ENCODE measurements at places on chromosomes 3 and 15.

DNA sequence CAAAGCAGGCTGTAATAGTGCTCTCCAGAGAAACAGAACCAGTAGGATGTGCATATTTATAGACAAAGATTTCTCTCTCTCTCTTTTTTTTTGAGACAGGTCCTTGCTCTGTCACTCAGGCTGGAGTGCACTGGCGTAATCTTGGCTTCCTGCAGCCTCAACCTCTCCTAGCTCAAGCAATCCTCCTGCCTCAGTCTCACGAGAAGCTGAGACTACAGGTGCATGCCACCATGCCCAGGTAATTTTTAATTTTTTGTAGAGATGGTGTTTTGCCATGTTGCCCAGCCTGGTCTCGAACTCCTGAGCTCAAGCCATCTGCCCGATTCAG lies 67.1 kb upstream of the CHD2 start:
- DNase-seq, result no peak

DNA sequence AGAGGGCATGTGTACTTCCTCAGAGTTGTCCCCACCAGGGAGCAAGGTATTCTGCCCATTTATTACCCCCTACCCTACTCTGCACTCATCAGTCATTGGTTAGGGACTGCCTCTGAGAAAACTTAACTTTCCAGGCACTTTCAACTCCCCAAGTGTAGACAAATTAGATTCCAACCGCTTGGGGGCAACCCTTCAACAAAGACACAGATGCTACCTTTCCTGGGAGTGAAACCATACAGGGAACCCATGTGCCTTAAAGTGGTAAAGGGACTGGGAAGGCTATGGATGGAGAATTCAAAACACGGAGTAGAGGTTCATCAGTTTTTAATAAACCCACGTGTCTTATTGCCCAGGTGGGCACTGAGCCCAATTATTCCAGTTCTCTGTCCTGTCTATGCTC lies 19.4 kb upstream of the UBE2E2 start:
- no peak for DNase-seq

DNA sequence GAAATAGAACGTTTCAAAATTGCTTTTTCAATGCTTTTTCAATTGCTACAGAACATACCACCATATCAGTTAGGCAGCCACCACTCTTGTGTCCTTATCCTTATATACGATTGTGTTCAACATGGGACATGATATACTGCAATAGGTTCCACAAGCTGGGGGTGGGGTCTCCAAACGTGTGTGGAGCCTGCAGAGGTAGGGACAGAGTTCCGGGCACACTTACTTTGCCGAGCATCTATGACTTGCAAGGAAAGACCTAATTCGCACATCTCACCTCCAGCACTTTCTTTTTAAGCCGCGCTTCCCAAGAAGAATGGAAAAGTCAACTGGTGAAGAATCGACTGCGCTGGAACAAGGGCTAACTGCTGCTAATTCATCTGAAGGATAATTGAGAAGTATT lies 39.6 kb upstream of the SFMBT1 start:
- DNase-seq, result no peak

- no peak for DNase-seq
Measured at GRCh38 chr15:89177633-89178306, 43.6 kb downstream of the RLBP1 start.

- DNase-seq, result no peak
Measured at GRCh38 chr3:14170531-14171159, 7.8 kb downstream of the XPC start.

DNA sequence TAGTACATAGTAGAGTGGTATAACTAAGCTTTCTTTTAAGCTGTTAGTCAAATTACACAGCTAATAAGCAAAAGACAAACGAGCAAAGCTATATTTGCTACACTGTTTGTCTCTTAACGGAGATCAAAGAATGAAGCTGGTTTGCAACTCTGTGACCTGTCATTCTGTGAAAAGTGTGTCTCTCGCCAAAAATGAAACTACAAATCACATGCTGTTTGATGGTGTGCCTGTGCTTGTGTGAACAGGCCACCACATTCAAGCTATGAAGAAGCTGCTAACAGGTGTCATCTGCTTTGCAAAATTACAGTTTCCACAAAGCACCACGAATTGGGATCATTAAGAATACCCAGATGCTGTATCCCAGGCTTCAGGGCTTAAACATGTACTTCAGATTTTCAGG lies 667.8 kb upstream of the NAALADL2 start:
- no peak for DNase-seq

- no peak for DNase-seq
Measured at GRCh38 chr3:139718415-139718814, 40.6 kb upstream of the NMNAT3 start.

DNA sequence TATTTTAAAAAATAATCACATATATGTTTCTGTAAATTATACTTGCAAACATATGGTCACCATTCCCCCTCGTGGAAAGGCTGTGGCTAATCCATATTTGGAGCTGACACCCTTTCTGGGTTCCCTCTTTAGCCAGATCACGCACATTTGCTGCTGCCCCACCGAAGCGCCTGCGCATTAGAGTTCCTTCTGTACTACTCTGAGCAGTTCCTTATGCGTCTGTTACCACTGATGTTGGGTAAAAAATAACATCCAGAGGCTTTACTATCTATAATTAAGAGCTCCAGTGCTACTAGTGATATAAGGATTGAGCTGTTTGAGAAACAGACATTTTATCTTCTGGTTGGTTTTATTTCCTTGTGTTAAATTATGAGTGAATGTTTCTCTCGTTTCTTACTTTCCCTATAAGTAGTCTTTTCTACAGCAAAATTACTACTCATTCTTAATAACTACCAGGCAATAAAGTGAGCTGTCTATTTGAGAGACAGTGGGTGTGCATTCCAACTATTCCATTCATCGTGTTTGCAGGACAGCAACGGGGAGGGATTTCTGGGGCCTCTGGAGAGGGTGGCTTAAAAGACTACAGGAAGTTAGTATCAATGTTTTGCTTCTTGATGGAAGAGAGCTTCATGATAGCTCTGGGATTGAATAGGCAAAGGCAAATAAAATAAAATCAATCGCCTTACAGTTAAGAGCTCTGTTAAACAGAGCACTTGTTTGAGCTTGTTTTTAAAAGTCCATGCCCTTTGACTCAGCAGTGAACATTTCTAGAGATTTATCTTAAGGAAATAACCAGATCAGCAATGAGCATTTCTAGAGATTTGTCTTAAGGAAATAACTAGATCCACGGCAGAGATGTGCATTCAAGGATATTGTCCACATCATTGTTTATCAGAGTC lies 245.2 kb downstream of the CD47 start:
- no peak for DNase-seq

DNA sequence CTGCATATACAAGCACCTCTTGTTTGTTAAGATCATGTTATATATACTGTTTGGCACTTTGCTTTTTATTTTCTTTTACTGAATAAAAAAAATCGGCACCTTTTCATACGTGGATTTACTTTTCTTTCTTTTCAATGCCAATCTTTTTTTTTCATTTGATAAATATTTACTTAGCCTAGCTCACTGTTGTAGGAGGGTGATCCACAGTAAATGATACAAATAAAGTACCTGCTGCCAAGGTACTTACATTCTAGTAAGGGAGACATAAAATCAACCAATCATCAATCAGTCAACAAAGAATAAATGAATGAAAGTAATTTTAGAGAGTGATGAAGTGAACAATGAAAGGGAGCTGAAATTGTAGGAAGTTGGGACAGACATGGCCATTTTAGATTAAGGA lies 18.3 kb downstream of the GNB5 start:
- no peak for DNase-seq

DNA sequence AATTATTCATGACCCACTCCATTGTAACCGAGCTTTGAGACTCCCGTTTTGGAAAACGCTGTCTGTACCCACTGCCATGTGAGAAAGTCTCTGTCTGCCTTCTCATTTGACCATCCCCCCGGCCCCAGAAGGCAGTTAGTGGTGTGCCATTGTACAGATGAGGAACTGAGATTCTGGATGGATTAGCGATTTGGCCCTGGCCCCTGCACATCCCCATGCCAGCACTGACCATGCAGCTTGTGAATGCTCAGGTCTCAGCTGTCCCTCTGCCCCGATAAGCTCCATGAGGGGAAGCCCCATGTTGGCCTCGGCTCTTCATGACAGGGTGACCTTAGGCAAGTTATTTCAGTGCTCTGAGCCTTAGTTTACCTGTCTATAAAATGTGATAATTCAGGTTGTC lies 153.0 kb upstream of the SMAD3 start:
- no peak for DNase-seq

DNA sequence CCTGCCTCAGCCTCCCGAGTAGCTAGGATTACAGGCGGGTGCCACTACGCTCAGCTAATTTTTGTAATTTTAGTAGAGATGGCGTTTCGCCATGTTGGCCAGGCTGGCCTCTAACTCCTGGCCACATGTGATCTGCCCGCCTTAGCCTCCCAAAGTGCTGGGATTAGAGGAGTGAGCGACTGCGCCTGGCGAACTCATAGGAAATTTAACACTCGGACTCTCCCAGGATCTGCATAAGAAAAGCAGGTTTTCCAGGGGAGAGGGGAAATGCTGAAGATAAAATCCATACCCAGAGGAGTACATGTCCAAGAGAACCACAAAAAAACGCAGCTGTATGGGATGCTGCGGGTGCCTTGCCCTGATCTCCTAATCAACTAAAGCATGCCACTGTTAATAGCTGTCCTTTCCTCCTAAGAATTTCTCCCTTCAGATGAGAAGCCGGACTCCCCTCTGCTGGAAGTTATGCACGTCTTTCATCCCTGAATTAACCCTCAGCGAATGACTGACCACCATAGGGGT lies 25.3 kb upstream of the TGFBR2 start:
- DNase-seq, result no peak

DNA sequence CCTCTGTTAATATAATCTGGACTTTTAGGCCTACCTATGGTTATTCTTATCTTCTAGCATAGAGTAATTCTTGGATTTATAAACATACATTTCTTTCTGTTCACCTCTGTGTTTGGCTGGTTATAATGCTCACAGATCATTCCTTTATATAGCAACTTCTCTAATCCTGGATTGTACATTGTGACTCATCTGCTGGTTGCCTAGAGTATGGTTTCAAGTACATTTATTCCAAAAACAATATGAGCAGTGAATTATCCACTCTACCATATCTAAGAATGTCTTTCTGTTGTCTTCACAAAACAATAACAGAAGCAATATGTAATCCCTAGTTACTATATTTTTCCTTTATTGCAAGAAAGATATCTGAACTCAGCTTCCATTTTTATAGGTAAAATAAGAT lies 35.3 kb downstream of the FSIP1 start:
- DNase-seq, result no peak

DNA sequence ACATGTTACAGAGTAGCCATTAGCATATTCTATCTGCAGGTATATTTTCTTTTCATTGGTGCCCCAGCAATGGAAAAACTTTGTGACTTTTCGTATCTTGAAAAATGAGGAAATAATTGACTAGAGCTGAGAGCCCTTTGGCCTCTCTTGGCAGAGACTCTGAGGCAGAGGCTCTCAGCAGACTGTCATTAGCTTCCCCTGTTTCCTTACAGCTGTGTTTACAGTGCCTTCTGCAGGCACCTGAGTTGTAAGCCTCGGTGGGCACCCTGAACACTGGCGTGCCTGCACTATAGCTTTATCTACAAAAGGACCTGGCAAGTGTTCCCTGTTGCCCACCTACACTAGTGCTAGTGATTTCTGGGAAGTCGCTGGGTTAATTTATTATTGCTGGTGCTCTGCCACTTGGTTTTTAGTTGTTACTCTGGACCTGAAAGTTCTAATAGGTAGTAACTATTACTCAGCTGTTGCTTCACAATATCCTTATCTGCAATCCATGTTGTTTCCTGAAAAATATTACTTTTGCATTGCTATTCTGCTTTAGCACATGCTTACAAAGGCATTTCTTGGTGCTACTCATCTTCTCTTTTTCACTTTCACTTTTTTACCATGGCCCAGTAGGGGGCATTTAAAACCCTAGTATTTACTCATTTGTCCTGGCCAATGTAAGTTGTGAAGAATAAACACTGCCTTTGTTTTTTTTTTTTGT lies 7.8 kb upstream of the GPR171 start:
- no peak for DNase-seq

- DNase-seq, result no peak
Measured at GRCh38 chr3:98739266-98739665, 23.9 kb upstream of the ST3GAL6 start.

DNA sequence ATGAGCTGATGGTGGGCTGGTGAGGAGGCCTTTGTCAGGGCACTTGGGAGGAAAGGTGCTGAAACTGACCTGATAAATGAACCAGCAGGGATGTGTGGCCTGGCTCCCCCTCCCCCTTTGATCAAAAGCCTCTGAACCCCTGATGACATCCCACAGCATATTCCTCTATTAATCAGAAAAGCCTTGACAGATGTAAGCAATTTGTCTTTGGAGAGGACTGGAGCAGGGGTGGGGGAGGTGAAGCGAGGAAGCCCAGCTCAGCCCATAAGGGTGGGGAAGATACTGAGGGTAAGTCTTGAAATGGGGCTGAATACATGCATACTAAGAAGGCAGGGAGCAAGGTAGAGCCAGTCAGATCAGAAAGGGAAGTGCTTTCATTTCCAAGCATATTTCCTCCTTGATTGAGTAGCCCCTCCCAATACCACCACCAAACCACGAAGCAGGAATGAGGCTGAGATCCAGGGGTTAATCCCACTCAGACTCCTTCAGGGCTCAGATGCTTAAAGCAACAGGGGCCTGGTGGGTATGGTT lies 34.7 kb upstream of the MRPS22 start:
- no peak for DNase-seq

DNA sequence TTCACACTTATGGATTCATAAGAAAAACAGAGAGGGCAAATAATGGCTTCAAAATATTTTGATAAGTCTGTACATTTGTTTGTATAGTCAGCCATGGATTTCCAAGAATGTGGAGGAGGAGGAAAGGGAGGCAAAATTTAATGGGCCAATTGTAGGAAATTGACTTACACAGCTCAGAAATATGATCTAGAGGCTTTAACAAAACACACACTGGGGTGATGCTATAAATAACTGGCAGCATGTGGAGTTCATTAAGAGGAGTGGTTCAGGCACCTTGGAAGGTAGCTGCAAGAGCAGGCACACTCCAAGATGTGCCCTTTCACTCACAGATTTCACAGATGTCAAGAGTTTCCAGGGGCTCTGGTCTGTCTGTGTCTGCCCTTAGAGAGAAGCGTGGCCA lies 193.4 kb upstream of the RASGRP1 start:
- DNase-seq, result no peak

- no peak for DNase-seq
Measured at GRCh38 chr3:1197051-1197450, 104.2 kb downstream of the CNTN6 start.

GRCh38 chr3:40528426-40528825 lies 3.7 kb downstream of the ZNF621 start:
- DNase-seq, result no peak

- no peak for DNase-seq
Measured at GRCh38 chr3:138203938-138204337, 16.8 kb downstream of the ARMC8 start.

GRCh38 chr3:169939320-169939719 lies 27.3 kb upstream of the SEC62 start:
- no peak for DNase-seq

- no peak for DNase-seq
Measured at GRCh38 chr3:11774296-11774877, 72.3 kb downstream of the TAMM41 start.

GRCh38 chr15:74804935-74805334 lies 7.7 kb upstream of the LMAN1L start:
- DNase-seq, result no peak

Measured in NCI-H1436 treated with DMSO at 0.1 percent for 48 hours (cell line).